ENCODE measurements at places on chromosomes 7 and 10.

GRCh38 chr10:110533149-110533548 is 34.3 kb upstream of the SMC3 start:
- DNase-seq: no peak

DNA sequence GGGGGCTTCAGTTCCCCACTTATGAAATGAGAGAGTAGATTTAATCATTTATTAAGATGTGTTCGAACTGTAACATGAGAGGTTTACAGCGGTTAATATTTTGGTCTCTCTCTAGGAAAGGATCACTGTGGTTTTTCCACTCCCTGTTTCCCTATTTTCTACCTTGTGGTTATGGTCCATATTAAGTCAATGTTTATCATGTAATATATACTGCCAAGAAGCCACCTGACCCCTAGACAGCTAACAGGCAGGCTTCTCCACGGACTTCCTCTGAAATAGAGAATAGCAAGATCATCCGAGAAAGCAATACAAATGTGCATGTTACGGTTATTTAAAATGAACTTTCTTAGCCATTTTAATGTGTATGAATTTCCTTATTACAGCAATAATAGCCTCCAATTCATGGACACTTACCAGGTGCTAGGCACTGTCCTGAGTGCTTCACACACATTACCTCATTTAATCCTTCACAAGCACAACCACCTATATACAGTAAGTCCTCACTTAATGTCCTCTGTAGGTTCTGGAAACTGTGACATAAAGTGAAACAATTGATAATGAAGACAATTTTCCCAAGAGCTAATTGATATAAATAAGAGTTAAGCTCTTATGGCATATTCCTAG is 835 bp upstream of the COL28A1 start:
- no peak for DNase-seq

- no peak for DNase-seq
These were observed 64.7 kb upstream of the CAV2 start for GRCh38 chr7:116434820-116435341.

- no peak for DNase-seq
These were observed 13.9 kb downstream of the TMEM176A start for GRCh38 chr7:150814328-150815001.

- no peak for DNase-seq
These were observed 25.6 kb downstream of the MDH2 start for GRCh38 chr7:76073335-76073990.

- no peak for DNase-seq
These were observed 38.8 kb downstream of the PRKAG2 start for GRCh38 chr7:151838072-151838471.

GRCh38 chr10:24210501-24210900 is 1.6 kb downstream of the KIAA1217 start:
- no peak for DNase-seq

DNA sequence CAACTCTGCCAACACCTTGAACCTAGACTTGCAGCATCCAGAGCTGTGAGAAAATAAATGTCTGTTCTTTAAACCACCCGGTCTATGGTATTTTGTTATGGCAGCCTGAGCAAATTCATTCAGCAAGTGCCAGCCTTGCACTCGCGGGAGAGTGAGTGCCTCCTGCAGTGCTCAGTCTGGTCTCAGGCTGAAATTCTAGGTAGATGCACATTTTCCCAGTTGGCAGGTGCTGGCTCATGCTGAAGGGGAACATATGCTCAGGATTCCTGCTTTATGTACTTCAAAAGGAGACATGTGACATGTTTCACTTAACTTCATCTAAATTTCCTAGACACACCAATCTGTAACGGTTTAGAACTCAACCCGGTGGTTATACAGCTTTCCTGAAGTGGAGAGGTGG is 170.8 kb downstream of the MGMT start:
- no peak for DNase-seq

DNA sequence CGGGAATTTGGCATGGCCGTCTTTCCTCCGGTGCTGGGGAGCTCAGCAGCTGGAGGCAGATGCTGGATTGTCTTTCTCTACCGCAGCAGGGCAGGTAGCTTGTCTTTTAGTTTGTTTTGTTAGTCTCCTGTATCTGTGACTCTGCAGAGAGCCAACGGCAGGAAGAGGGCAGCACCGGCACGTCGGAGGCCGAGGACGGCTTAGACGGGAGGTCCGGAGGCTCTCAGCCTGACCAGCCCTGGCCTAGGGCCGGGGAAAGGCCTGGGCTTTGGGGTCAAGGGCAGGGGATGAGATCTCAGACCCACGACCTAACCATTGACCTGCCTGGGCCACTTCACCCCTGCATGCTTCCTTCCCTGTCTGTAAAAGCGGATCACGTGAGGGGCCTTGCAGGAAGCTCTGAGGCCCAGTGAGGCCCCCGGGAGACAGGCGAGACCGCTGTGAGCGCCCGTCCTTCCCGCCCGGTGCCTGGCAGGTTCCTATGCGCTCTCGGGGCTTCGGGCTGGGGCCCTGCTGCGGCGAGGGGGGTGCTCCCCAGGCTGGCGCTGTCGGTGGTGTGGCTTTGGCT is 72.7 kb downstream of the LHPP start:
- no peak for DNase-seq

DNA sequence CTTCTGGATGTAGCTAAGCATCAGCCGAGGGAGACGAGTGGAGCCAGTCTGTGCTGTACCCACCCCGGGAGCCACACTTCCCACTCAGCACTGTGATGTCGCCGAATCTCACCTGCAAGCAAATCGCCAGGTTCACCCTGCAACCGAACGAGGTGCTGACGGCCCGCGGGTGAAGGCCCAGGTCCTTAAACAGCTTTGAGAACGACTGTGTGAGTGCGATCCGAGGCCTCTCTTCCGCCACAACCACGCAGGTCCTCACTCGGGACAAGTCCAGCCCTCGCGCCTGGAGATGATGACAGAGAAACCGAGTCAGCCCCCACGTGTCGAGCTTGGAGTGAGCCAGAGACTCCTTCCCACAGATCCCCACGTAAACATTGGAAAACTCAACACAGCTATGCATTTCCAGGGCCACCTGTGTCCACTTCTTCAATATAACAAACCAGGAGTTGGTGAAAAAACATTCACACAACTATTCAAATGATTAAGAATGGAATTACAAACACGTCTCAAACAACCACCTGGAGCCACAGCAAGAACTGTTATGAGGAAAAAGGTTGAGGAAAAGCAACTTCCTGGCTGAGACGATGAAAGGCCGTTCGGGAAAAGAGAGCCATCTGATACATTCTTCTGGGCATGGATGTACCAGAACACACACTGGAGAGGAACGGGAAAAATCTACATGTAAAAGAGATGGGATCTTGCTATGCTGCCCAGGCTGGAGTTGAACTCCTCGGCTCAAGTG is 191.8 kb downstream of the ZMYND11 start:
- no peak for DNase-seq

GRCh38 chr10:19412531-19412930 is 363.9 kb downstream of the MALRD1 start:
- DNase-seq: no peak

DNA sequence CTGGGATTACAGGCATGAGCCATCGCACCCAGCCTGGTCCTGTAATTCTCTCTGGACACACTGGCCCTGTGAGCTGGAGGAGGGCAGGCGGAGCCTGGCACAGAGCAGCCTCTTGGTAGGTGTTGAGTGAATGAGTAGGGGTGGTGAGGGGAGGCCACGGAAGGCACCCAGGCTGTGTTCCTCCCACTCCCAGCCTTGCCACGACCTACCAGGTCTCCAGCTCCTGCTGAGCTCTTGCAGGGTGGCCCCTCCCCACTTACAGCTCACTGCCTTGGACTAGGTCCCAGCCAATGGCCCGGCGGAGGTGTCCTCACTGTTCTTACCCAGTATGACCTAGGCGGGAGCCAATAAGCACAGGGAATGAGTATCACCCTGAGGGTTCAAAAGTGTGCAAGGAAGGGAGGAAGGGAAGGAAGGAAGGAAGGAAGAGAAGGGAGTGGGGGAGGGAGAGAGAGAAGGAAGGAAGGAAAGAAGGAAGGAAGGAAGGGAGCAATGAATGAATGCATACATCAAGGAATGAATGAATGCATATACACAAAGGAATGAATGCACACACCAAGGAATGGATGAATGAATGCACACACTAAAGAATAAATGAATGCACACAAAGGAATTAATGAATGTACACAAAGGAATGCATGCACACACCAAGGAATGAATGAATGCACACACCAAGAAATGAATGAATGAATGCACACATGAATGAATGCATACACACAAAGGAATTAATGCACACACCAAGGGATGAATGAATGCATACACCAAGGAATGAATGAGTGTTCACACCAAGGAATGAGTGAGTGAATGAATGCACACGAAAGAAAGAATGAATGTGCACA is 45.5 kb downstream of the GTF2IRD1 start:
- no peak for DNase-seq

DNA sequence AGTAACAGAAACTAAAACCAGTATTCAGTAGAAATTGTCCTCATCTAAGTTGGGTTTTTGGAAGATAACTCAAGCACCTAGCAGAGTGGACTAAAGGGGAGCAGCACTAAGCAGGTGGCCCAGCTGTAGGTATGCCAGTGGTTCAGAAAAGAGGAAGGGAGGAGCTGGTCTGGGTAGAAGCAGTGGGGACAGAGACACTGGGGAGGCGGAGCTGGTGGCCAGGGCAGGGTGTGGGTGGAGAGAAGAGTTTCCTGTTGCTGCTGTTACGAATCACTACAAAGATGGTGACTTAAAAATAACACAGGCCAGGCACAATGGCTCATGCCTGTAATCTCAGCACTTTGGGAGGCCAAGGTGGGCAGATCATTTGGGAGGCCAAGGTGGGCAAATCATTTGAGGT is 136.2 kb downstream of the WDR11 start:
- DNase-seq: no peak

GRCh38 chr10:96370584-96371157 is 11.9 kb upstream of the OPALIN start:
- no peak for DNase-seq

GRCh38 chr7:99504603-99505323 is at the start of gene ZKSCAN5:
TSS of gene ZKSCAN5 (plus strand) at chr7:99504662. CDS start at chr7:99506045, 1,383 bp downstream.
- DNase-seq: peak; percentile 86

GRCh38 chr7:68256295-68256694 is 1259.7 kb downstream of the TYW1 start:
- DNase-seq: no peak
